ENCODE measurements at places on chromosomes 11 and 22.

GRCh38 chr22:42608823-42609361 lies 5.8 kb downstream of the POLDIP3 start:
- no peak for DNase-seq

DNA sequence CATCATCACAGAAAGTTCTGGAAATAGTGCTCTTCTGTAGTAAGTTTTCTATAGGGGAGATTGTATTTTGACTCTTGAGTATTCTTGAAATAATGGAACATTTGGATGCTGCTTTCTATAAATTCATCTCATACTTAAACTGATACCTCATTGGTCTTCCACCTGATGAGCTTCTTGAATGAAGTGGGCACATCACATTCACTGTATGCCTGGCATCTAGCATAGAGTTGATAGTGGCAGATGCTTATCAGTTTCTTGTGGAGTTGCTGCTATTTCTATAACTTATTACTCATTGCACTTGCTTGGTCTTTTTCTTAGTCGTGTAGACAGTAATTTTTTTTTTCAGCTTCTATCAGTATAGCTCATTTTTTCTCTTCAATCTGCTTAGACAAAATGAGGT lies 5.4 kb downstream of the ATXN10 start:
- no peak for DNase-seq

- no peak for DNase-seq
Measured at GRCh38 chr22:40620464-40621046, 16.0 kb downstream of the MRTFA start.

- DNase-seq: no peak
Measured at GRCh38 chr22:46951973-46952372, 189.5 kb downstream of the TBC1D22A start.

GRCh38 chr11:65355013-65355775 lies 643 bp downstream of the TIGD3 start:
- peak; percentile 37 for DNase-seq

- DNase-seq: no peak
Measured at GRCh38 chr22:19394274-19395050, 37.1 kb downstream of the HIRA start.

All from activated gamma-delta T cell (primary cell).